ENCODE measurements at places on chromosomes 5 and 9.

GRCh38 chr5:135315386-135315785 lies 83.6 kb downstream of the MACROH2A1 start:
- no peak for DNase-seq

GRCh38 chr9:127987103-127987614 lies 6.4 kb upstream of the EEIG1 start:
- DNase-seq = no peak

- DNase-seq = no peak
Measured at GRCh38 chr9:35158501-35159280, 3.1 kb upstream of the UNC13B start.

- no peak for DNase-seq
Measured at GRCh38 chr5:72470826-72471225, 36.4 kb downstream of the ZNF366 start.

DNA sequence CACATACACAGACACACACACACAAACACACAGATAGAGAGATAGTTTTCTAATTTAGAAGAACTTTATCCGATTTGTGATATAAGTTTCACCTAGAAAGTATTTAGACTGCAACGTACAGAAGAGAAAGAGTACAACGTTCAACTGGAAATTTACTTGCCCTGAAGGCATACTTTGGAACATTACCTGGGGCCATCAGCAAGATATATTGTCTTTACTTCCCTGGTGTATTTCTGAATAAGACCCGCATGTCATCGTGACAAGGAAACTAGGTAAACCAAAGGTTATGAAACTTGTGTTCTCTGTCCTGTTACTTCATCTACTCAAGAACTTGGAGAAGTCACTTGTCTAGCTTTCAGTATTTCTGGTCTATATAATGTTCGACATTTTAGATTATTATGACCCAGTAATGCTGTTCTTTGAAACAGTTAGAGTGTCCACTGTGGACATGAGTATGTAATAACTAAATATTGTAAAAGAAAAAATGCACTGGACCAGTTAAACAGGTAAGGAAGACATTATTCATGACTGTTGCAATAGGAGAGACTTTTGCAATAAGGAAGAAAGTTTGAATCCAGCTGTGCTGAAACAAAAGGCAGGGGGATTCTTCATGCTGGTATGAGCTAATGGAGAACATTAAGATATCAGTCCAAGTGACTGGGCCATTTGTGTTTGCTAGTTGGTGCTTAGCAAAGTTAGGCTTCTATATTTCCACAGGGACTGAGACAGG lies 1791.1 kb downstream of the MAT2B start:
- no peak for DNase-seq

DNA sequence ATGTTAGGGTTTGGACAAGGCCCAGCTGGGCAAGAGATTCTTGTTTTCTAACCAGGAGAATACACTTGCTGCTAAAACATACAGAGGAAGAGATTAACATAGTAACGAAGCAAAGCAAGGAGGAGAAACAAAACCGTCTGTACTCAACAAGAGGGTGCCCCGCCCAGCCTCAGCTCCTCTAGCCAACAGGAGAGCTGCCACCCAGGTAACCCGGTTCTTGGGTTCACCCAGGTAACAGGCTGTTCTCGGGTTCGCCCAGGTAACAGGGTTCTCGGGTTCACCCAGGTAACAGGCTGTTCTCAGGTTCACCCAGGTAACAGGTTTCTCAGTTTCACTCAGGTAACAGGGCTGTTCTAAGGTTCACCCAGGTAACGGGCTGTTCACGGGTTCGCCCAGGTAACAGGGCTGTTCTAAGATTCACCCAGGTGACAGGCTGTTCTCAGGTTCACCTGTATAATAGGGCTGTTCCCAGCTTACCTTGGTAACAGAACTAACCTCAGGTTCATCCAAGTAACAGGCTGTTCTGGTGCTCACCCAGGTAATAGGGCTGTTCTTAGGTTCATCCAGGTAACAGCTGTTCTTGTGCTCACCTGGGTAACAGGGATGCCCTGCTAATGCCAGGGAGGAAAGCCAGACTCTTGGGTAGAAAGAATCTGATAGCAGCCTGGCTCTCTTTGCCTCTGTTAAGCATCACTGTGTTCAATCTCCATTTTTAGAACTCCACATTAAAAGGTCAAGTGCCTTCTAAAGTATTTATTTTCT lies 271.6 kb downstream of the SYK start:
- DNase-seq = no peak

DNA sequence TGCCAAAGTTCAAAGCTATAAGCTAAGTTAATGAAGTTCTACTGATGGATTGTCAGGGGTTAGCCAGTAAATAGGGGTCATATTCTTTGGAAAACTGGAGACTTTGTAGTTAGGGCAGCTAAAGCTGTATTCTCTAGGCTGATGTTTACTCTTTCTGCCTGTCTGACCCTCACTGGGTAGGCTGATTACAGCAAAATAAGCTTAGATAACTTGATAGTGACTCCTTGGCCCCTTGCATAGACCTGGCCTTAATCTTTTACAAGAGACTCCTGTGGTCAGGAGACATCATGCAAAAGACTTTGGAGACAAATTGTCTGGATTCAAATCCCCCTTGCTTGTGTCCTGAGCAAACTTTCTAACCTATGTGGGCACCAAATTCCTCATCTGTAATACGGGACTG lies 314.4 kb upstream of the MSX2 start:
- no peak for DNase-seq

DNA sequence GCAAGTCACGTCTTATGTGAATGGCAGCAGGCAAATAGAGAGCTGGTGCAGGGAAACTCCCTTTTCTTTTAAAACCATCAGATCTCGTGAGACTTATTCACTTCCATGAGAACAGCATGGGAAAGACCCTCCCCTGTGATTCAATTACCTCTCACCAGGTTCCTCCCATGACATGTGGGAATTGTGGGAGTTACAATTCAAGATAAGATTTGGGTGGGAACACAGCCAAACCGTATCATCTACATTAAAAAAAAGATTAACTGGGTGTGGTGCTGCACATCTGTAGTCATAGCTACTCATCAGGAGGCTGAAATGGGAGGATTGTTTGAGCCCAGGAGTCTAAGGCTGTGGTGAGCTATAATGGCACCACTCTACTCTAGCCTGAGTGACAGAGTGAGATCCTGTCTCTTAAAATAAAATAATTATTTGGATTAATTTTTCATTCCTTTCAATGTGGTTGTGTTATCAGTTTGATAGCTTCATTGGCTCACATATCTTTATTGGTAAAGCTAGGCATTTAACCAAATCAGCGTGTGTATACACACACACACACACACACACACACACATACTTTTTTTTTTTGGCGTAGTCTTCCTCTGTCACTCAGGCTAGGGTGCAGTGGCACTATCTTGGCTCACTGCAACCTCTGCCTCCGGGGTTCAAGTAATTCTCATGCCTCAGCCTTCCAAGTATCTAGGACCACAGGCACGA lies 21.8 kb downstream of the DENND4C start:
- no peak for DNase-seq

DNA sequence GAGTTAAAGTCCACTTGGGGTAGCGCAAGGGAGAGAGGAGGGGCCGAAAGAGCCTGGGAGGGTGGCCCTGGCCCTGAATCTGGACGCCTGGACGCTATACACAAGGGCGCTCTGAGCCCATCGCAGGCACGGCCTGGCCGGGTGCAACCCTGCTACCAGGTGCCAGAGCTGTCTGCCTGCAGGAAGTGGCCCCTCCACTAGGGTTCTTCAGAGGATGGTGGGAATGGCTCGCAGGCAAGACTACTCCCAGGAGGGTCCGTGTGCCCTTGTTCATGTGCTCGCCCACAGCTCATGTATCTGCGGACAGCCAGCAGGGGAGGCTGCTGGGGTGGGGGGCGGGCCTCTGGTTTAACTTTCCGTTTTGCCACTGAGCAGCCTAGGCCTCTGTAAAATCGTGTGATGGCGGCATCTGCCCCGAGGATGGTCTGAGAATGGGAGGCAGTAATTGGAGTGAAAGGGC lies 1.4 kb upstream of the NKD2 start:
- no peak for DNase-seq

DNA sequence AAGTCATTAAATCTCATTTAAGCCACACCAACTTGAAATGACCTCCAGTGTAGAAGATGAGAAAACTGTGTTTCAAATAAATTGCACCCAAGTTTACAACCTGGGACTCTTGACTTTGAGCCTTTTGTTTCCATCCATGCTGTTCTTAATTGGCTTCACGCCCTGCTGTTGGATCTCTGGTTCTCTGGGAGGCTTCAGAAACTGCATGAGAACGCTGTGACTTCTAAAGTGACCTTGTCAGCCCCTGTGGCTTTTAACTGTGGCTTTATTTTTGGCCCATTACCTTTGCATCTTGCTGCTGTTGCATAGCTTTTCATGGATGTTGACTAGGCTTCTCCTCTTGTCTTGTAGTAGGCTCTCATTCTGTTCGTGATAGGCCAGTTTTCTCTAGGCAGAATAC lies 29.3 kb downstream of the TNFAIP8 start:
- DNase-seq = no peak

- DNase-seq = no peak
Measured at GRCh38 chr5:6753851-6754250, 40.6 kb downstream of the TENT4A start.

GRCh38 chr5:34822956-34823715 lies 15.8 kb upstream of the TTC23L start:
- DNase-seq = no peak

GRCh38 chr5:133849116-133849515 lies 119.3 kb downstream of the C5orf15 start:
- no peak for DNase-seq

DNA sequence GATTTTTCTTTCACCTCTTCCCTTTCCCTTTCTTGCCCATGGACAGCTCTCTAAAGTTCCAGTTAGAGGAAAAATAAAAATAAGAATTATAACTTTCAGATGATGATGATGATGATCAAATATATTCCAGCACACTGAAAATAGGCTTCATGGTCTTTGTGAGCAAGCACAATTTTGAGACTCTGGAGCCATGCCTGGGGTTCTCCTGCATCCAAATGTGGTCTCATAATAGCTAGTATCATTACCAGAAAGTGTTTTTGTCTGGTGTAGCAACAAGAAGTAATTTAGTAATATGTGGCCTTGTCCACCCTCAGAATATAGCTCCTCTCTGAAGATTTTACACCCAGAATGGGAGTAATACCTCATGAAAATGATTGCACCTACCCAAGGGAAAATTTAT lies 150.4 kb downstream of the SNCAIP start:
- no peak for DNase-seq

DNA sequence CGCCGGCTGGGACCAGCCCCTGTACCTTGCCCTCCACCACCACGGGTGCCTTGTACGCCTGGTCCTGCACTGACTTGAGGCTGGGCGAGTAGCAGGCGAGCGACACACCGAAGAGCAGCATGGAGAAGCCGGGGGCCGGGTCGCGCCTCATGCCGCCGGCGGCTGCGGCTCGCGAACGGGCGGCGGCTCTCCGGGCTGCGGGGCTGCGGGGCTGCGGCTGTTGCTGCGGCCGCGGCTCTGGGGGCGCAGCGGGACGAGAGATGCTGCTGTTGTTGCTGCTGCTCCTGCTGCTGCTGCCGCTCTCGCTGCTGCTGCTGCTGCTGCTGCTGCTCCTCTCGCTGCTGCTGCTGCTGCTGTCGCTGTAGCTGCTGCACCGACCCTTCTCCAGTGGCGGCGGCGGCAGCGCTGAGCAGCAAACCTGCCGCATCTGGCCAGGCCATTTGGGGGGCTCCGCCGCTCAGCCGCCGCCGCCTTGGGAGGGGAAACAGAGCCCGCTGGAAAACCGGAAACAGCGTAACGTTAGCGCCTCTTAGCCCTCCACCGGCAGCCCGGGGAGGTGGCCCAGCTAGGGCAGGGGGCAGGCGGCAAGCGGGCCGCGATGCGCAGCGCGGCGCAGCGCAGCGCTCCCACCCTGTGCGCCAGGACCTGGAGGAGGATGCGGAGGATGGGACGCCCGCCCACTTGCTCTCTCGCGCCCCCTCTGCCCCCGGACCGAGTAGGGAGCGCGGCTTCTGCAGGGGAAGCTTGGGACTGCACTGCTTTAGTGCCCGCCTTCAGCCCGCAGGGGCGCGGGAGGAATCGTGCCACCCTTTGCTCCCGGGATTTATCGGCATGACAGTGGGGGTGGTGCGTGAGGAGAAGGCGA lies at the start of gene NRG2:
Gene NRG2 (minus strand): TSS at position 657 of the 865 bp plus-strand sequence.
- peak; percentile 45 for DNase-seq
